C1 segment of cervical spinal cord (tissue), 14 donors: ENCODE measurements at places on chromosomes 4 and X.

DNA sequence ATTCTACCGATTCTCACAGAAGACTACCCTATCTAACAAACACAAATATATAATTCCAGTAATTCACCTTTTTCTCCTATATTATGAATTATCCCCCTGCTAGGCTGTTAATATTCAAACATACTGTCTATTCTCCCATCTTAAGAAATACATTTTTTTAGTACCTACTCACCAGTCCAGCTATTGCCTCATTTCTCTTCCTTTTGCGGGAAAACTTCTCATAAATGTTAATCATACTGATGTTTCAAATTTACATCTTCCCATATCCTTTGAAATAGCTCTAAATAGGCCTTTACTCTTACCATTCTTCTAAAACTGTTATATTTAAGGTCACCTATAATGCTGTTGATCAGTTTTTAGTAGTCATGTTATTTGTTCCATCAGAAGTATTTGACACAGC lies 759.1 kb upstream of the SLIT2 start:
- DNase-seq, result no peak

DNA sequence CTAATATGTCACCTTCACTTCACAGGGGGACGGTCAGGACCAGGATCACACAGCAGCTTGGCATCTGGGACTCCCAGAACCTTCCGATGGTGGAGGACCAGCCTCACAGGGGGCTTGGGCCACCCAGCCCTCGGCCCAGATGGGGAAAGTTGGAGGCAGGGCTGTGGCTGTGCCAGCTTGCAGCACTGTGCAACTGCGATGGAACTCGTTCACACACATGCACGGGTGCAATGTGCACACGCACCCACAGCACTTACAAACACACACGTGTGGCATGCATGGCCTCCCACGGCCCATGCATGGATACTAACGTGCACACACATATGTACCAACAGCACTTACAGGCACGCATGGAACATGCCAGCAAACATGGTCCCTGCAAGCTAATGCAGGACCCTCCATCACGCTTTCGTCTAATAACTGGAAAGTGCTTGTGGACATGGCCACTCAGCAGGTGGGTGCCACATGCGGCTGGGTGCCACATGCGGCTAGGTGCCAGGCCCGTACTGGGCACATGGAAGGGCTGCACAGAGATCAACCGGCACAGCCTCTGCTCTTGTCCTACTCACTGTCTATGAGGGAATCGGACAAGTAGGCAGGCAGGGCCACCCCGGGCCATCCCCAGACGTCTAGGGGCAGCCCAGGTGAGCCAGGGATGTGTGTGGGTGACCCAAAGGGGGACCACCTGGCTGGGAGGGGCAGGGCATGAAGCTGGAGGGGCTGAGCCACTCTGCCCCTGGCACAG lies 63.2 kb downstream of the ADRA2C start:
- DNase-seq, result no peak

GRCh38 chr4:14856062-14856933 lies 146.0 kb upstream of the CPEB2 start:
- DNase-seq, result no peak

- no peak for DNase-seq
These were observed 29.3 kb downstream of the BEND4 start for GRCh38 chr4:42123071-42123644.

- DNase-seq, result no peak
These were observed 309.7 kb downstream of the PACRGL start for GRCh38 chr4:21009956-21010355.

GRCh38 chr4:47505147-47505546 lies 20.1 kb downstream of the ATP10D start:
- DNase-seq, result no peak

GRCh38 chr4:173477016-173477415 lies 53.0 kb downstream of the HAND2 start:
- DNase-seq, result no peak

DNA sequence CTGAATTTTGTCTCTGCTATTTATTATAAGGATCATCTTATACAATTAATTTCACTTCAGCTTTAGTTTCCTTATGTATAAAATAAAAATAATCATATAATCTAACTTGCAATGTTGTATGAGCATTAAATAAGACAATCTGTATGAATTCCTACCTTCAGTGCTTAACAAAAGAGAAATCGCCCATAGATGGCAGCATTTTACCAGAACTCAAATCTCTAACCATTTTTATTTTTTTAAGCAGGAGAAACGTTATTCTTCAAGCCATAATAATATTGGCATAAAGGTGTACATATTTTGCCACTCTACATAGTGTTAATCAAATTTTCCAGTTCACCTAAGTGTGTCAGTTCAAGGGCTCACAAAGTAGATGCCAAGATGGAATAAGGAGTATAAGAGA lies 78.8 kb downstream of the TMEM47 start:
- DNase-seq, result no peak

- no peak for DNase-seq
These were observed 57.3 kb downstream of the RASL11B start for GRCh38 chr4:52919461-52919860.

DNA sequence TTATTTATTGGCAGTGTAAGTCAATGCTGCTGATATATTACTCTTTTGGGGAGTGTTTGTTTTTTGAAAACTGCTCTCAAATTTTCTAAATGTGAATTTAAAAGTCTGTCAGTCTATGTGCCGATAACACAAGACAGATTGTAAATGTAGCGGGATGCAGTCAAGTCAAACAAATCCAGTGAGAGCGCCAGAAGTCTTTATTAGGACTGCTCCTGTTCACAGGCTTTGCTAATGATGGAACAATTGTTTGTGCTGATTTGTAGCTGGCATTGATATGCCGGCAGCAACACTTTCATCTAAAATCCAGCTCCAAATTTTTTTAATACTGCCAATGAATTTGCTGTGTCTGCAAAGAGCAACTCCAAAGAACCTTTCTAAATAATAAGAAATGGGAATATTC lies 78.7 kb upstream of the TET2 start:
- DNase-seq, result no peak

DNA sequence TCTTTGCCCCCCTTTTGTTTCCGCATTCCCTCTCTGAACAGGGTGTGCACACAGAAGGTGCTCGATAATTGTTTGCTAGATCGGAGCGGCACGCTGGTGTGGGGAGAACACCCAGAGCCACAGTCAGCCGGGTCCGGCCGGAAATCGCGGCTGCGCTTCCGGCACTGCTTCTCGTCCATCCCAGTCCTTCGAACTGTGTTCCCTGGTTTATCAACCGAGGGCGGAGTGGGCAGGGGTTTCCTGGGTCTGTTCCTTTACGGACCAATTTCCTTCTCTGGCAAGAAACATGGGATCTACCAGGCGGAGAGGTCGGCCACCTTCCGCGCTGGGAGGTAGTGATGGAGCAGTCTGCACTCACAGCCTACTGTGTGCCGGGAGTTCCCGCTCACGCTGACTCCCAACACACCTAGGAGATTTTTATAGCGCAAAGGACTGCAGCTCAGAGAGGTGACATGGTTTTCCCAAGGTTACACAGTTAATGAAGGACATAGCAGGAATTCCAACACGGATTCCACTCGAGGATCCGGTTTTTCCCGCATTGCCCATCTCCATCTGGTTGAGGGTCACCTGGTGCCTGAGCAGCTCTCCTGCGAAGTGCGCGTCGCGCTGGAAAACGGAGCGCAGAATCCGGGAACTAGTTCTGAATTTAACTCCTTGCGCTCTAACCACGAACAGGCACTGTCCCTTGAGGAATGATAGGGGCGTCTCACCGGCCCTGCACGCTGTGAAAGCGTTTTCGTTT lies 6.8 kb downstream of the MSX1 start:
- no peak for DNase-seq

- no peak for DNase-seq
These were observed 187.8 kb upstream of the MBNL3 start for GRCh38 chrX:132676561-132677186.

GRCh38 chr4:149047368-149047767 lies 605.2 kb upstream of the NR3C2 start:
- DNase-seq, result no peak

DNA sequence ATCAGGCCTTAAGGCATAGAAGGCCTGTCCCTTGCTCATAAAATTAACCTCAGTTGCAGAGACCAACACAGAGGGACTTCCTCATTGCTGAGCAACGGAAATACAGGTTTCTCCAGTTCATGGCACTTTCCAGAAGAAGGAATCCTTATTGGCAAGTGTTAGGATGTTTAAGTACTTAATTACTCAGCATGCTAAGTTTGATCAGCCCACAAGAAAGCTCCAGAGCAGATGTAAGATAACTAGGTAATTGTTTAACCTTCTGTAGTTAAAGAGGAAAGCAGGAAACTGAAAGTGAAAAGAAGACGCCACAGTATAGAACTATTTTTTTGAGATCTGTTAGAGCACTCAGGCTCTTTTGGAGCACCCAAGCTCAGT lies 33.5 kb downstream of the SMS start:
- DNase-seq, result no peak
